ENCODE measurements at places on chromosomes 5 and 9.

- no peak for DNase-seq
Measured at GRCh38 chr5:120228262-120229031, 235.7 kb upstream of the PRR16 start.

DNA sequence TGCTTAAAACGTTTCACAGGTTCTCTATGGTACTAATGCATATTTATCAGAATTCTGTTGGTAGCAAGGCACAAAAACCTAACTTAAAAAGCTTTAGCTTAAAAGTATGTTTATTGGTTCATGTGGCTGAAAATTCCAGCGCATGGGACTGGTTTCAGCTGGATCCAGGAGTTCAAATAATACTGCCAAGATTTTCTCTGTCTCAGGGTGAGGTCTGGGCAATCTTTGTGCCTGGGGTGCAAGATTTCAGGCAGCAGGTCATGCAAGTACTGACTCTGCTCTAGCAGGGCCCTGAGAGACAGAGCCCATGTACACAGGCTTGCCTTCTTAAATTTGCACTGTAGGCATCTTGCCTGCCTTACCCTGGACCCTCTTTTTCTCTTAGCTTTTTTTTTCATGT lies 134.2 kb upstream of the GAS1 start:
- DNase-seq: no peak

DNA sequence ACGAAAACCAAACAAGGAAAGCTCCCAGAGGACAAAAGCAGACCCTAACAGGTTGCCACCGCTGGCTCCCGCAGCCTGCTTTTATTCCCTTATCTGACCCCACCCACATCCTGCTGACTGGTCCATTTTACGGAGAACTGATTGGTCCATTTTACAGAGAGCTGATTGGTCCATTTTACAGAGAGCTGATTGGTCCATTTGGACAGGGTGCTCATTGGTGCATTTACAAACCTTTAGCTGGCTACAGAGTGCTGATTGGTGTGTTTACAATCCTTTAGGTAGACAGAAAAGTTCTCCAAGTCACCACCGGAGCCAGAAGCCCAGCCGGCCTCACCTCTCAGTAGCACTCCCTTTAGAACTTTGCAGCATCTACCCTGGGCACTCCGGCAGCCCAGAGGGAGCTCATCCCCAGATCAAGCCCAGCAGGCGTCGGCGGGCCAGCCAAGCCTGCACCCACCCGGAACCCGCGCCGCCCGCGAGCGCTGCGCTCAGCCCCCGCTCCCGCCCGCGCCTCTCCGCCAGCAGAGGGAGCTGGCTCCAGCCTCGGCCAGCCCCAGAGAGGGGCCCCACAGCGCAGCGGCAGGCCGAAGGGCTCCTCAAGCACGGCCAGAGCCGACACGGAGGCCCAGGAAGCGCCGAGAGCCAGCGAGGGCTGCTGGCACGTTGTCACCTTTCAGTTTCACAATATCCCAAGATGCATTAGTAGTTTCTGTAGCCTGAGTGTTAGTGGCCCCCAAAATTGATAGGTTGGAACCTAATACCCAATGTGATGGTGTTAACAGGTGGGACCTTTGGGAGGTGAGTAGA lies 35.3 kb upstream of the CLPTM1L start:
- DNase-seq: no peak

DNA sequence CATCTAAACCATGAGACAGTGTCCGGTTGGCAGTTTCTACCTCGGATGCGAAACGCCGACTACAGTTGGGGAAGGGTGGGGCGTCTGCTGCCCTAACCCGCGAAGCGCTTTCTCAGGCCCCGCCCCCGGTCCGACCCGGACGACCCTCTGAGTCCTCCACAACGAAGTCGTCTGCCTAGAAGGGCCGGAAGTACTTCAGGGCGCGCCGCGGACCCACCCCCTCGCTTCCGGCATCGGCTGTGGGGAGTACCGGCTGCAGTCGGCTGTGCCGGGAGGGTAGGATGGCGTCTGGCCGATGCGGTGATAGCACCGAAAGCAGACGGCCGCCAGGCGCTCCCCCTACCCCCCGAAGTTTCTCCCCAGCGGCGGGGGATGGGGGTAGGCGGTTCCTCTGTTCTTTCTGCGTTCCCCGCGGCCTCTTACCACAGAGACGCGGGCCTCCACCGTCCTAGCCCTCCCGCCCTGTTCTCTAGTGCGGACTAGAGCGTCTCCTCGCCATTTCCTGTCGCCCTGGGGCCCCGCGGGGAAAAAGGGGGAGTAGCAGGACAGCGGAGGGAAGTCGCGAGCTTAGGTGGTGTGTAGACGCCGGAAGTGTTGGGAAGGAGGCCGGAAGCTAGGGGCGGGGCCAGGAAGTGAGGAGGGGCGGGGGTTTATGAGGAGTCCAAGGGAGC lies at the start of gene TRIM41:
Gene TRIM41, plus strand, starts transcription at position 224 of the 671 bp plus-strand sequence. CDS start 719 bp downstream, outside the sequence.
- peak; percentile 96 for DNase-seq

- DNase-seq: peak; percentile 76
Measured at GRCh38 chr5:180323941-180324600, 29.1 kb downstream of the GFPT2 start.

- DNase-seq: no peak
Measured at GRCh38 chr9:68895741-68896478, 118.0 kb downstream of the PRKACG start.

- DNase-seq: no peak
Measured at GRCh38 chr9:35029852-35030251, 40.3 kb downstream of the DNAJB5 start.

DNA sequence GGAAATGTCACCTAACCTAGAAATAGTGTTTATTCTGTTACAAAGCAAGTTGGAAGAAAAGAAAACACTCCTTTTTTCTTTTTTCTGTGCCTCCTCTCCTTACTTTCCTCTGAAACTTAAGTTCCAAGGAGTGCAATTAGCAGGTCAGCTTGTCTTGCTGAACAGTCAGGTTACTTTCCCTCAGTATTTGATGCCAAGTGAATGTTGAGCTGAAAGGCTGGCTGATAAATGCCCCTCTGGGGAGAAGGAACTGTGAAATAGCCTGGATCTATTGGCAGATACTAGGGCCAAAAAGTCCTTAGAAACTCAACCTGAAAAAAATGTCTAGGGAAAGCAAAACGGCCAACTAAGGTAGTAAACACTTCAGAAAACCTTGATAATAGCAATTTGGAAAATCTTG lies 43.6 kb downstream of the GRIA1 start:
- no peak for DNase-seq

DNA sequence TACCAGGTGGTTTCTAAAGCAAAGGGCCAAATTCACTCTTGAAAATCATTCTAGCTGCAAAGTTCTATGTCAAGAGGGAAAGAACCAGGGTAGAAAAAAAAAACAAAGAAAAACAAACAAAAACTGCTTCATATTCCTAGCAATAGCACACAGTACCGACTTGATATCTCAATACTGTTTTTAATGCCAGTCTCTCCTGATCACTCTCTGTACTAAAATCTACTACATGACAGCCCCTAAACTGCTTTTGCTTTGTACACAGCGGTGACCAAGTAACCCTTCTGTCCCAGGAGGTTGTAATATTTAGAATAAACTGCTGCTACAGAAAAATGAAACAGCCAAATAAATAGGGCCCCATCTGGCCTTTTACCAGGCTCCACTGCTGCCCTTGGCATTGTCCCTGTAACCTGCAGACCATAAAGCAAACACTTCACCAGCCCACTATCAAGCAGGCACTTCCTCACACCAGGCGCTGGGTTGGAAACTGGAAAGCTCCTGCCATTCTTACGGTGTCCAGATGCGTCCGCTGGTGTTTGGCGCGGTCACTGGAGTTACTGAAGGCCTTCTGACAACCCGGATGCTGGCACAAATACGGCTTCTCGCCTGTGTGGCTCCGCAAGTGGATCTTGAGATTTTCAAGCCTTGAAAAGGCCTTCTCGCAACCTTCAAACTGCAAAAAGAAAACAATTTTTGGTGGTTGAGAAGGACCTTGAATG lies 363.2 kb downstream of the GLIS3 start:
- DNase-seq: no peak

DNA sequence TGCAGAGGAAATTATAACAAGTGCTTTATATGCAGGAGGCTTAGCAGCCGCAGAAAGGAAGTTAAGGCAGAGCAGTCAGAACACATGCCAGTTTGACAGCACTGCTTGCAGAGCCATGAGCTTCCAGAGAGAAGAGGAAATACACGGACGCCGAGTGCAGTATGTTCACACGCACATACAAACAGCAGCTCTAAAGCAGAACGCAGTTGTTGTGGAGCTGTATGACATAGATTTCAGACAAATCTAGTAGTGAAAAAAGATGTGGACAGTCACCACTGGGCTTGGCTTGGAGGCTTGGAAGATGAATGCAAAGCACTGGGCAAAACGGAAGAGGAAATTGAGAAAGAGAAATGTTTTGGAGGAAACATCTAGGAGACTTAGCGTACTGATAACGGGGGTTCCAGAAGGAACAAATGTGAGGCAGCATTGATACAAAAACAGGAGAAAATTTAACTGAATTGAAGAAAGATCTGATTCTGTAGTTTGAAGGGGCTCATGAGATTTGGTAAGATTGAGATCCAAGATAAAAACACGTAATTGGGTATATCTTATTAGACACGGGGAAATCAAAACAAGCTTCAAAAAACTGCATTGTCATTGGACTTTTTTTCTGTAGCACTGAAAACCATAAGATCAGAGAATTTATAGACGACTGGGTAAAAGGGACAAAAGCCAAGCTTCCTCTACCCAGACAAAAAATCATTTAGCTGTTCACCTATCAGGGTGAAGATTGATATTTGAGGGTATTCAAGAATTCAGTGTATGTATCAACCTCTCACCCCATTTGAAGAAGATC lies 19.6 kb upstream of the ROPN1L start:
- DNase-seq: no peak

Measured in RCC 7860 (cell line).